Foreskin melanocyte (primary cell): ENCODE measurements at places on chromosomes 16 and 17.

DNA sequence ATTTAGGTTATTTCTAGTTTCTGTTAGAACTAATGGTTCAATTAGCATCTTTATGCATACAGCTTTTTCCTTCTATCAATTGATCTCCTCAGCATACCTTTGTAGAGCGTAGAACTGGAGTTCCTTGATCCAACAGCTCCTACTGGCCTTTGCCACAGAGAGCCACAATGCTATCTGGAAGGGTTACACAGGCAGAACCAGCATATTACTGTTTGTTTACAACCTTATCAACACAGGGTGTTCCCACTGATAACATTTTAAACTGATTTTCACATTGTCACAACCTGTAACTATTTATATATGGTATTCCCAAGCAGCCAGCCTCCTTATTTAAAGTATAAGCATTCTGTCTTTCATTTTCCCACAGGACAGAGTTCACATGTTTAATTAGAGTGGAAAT, 382.2 kb downstream of the MAF start:
- DNase-seq: no peak

DNA sequence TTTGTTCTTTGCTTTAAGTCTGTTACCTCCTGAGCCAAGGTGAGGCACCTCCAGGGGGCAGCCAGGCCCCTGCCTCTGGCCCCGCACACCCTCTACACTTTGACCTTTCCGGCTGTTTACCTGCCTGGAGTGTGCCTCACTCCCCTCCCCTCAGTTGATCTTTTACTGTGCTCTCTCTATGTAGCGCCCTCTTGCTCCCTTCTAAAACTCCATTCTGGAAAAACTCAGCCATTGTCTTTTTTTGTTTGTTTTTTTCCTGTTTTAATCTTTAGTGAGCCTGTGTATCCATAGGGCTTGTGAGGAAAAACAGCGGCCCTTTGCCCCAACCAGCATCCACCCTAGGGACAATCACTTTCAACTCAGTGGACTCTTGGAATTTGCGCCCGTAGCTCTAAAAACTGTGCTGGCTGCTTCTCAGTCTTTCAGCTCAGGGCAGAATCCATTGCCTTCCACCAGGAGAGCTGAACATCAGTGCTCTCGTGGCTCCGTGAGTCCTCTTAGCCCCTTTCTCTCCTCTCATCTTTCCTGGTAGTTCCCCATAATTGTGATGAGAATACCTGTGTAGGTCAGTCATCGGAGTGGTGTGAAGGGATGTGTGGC, 4.3 kb downstream of the AMDHD2 start:
- no peak for DNase-seq

- no peak for DNase-seq
Observed at GRCh38 chr17:66491213-66491612, 188.8 kb downstream of the PRKCA start.

DNA sequence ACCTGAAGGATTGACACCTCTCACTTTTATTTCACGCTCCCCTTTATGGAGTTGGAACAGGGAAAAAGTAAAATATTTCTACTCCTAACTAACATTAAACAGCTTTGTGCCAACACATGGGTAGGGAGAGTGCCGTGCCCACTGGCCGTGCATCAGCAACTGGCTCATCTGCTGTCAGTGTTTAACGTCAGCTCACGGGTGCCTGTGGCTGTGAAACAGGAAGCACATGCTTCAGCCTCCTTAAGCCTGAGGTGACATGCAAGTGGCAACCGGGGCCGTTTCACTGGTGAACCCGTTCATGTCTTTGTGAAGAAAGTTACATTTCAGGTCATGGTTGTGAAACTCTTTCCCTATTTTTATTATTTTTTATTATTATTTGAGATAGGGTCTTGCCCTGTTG, 3.2 kb downstream of the SPG7 start:
- no peak for DNase-seq

- DNase-seq: no peak
Observed at GRCh38 chr17:55622547-55622946, 100.1 kb downstream of the TMEM100 start.

DNA sequence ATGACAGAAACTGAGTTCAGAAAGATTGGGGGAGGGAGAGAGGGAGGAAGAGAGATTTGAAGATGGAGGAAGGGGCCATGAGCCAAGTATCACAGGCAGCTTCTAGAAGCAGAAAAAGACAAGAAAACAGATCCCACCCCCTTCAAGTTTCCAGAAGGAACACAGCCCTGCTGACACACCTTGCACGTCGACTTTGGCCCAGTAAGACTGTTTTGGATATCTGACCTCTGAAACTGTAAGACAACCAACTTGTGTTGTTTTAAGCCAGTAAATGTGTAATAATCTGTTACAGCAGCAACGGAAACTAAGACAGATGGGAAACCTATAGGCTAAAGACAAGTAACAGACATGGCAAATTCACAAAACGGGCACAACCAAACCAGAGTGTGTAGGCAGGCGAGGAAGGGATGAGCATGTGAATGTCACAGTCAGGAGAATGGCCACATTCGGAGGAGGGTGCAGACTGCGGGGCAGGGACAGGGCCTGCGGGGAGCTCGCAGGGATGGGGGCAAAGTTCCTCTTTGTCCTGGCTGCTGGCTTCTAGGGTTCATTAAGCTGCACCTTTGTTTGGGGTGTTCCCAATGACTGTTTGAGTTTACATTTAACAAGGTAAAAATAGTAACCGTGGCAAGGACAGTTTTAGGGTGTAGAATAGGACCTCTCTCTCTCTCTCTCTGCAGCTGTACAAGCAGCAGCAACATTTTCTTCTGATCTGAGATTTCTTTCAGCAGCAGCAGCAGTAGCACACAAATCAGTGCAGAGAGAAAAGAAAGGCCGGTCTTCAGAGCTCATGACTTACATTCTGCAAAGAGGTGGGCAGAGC, 18.3 kb upstream of the ATP2C2 start:
- no peak for DNase-seq

DNA sequence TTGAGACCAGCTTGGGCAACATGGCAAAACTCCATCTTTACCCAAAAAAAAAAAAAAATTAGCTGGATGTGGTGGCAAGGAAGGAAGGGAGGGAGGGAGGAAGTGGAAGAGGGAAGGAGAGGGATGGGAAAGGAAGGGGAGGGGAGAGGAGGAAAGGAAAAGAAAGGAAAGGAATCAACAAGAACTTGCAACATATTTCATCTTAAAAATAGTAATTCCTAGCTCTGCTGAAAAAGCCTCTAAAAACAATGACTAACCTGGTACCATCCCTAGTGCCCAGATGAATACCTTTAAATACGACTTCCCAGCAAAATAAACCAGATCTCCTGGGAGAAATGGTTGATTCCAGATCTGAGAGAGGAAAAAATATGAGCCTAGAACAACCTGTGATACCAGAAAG, 27.1 kb upstream of the MNT start:
- DNase-seq: no peak

DNA sequence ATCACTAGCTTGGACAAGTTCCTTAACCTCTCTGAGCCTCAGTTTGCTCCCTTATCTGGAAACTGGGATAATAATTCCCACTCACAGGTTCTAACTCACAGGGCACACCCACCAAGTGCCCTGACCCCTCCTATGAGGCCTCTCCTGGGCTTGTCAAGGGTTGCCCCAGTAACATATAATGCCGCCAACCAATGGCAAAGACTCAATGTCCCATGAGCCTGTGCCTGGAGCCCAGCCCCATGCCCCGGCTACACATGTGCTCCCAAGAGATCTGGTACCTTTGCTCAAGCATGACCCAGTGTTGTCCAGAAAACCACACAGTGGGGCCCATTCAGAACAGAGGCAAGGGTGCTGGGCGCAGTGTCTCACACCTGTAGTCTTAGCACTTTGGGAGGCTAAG, 8.5 kb upstream of the FBXL19 start:
- no peak for DNase-seq

DNA sequence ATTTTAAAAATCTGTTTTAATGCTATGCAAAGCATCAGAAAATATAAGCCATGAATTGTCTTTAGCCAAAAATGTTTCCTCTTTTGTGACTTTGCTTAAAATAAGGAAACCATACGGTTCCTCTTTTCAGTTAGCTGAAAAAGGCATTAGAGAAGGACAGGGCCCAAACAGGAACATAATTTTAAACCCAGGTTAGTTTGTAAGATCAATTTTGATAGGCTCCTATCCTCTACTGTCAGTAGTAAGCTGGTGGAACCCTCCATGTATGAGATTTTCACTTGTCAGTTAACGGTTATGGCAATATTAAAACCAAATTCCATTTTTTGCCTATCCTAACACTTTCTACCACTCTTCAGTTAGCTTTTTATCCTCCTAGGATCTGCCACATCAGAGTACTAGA, 4.3 kb downstream of the EVI2B start:
- no peak for DNase-seq

DNA sequence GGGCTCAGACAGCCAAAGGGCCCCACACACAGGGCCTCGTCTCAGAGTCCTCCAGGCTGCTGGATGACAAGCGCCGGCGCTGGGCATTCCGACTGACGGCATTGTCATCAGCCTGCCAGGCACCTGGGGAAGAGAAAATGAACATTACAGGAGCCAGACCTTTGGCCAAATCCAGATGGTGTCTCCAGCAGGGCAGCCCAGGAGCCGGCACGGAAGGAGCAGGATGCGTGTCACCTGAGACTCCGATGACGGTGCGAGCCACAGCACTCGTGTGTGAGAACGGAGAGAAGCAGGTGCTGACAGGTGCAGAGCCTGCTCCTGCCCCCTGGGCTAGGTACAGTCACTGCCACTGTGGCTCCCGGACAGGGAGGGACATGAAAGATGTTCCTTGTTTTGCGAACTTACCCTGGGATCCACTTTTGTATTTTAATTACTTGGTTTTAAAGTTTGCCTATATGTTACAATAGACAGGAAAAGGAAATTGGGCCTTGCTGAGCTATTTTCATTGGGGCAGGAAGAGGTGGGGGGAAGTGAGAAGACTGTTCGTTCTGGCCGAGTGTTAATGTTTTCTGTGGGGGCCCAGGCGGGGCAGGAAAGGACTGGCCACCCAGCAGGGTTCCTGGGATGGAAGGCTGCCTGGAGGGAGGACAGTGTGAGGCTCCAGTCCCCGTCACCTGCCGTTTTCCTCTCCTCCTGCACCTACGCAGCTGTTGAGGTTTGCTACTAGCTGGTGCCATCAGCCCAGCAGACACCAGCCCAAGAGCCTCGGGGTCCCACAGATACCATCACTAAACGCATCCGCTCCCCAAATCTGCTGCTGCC, 4.4 kb upstream of the FOXJ1 start:
- DNase-seq: no peak

GRCh38 chr16:52725043-52725442, 178.1 kb upstream of the TOX3 start:
- no peak for DNase-seq

DNA sequence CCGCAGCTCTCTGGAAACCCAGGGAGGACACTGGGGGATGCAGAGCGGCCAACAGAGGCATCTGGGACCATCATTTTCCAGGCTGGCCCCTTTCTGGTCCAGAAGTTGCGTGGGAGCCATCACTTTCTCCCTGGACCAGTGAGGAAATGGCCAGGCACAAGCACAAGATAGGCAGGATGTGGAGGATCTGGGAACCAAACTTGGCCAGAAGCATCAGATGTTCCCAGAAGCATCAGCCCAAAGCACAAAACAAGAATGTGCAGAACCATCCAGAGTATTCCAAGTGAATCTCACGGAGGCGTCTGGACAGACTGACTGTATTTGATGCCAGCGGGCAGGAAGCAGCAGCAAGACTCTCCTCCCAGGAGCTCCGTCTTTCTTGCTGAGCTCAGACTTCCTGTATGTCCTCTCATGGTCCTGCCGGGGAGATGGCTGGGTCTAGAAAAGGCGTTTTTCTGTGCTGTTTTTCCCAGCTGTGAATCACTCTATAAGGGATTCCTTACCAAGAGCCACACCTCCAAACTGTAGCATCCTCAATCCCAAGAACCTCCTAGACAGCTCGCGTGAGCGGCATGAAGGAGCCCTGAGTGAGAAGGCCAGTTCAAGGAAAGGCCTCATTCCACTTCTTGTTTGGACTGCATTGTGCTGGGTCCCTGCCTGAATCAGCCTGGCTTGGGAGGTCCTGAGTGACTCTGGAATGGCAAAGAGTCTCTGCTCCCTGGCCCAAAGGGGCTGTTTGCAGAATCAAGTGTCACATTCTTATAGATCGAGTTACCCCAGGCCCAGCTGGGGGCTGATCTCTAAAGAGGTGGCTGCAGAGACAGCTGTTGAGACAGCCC, 49.5 kb upstream of the MTSS2 start:
- DNase-seq: peak; percentile 70

- DNase-seq: no peak
Observed at GRCh38 chr17:80829166-80829813, 162.4 kb upstream of the CHMP6 start.

DNA sequence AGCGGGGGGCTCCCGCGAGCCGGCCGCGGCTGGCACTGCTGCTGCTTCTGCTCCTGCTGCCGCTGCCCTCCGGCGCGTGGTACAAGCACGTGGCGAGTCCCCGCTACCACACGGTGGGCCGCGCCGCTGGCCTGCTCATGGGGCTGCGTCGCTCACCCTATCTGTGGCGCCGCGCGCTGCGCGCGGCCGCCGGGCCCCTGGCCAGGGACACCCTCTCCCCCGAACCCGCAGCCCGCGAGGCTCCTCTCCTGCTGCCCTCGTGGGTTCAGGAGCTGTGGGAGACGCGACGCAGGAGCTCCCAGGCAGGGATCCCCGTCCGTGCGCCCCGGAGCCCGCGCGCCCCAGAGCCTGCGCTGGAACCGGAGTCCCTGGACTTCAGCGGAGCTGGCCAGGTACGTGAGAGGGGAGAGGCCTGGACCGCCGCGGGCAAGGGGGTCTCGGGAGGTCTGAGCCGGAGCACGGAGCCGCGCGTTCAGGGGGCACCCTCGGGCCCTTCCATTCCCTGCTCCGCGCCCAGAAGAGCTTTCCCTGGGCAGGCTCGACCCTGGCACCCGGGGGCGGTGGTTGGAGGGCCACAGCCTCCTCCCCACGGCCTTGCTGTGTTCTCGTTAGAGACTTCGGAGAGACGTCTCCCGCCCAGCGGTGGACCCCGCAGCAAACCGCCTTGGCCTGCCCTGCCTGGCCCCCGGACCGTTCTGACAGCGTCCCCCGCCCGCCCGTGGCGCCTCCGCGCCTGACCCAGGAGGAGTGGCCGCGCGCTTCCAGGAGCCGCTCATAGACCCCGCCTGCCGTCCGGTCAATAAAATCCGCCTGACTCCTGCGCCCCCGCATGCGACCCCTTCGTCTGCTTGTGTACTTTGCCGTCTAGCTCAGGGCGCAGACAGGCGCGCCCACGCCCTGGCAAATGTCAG, 591 bp downstream of the NPW start:
- no peak for DNase-seq

- DNase-seq: no peak
Observed at GRCh38 chr16:58509256-58510096, 5.8 kb upstream of the SETD6 start.

DNA sequence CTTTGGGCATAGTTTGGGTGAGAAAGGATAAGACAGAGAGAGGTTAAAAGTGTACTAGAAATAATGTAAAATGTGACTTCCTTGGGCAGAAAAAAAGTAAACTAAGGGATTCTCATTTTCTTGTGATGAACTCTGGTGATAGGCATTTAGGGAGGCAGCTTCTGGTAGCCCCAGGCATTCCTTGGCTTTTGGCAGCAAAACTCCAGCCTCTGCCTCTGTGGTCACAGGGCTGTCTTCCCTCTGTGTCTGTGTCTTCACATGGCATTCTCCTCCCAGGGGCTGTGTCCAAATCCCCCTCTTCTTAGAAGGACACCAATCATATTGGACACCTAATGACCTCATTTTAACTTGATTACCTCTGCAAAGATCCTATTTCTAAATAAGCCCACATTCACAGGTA, 54.7 kb downstream of the HS3ST3B1 start:
- no peak for DNase-seq

- DNase-seq: no peak
Observed at GRCh38 chr17:57523926-57524632, 221.0 kb downstream of the CCDC182 start.

- DNase-seq: no peak
Observed at GRCh38 chr17:13353590-13353989, 248.1 kb downstream of the HS3ST3A1 start.
